NCI-H1092 (cell line): ENCODE measurements at places on chromosomes 7 and 10.

DNA sequence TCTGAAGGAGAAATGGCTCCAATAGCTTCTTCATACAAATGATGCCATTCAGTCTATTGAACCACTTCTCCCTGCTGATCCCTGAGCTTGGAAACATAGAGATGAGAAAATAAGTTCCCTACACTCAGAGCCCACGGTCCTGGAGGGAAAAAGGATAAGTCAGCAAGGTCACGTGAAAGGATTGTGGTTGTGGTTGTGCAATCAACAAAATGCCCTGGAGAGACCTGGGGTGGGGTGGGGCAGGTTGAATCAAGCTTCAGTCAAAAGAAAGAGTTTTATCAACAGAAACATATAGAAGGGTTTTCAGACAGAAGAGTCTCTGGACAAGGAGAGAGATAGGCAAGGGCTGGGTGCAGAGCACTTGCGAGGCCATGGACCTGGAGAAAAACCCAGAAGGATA lies 30.1 kb downstream of the C10orf90 start:
- no peak for DNase-seq

- DNase-seq = no peak
Observed at GRCh38 chr7:107442678-107443077, 27.2 kb upstream of the GPR22 start.

DNA sequence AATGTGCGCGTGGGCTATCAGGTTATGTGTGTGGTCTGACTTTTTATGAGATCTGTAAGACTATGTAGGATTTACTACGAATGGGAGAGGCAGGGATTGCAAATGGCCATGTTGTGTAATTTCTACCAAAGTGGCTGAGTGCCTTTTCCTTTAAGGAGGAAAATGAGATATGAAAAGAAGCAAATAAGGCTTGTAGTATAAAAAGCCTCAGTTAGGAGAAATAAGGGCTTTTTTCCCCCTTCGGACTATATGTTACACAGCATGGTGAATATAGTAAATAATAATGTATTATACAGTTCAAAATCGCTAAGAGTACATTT lies 447 bp upstream of the GPAM start:
- DNase-seq = no peak

DNA sequence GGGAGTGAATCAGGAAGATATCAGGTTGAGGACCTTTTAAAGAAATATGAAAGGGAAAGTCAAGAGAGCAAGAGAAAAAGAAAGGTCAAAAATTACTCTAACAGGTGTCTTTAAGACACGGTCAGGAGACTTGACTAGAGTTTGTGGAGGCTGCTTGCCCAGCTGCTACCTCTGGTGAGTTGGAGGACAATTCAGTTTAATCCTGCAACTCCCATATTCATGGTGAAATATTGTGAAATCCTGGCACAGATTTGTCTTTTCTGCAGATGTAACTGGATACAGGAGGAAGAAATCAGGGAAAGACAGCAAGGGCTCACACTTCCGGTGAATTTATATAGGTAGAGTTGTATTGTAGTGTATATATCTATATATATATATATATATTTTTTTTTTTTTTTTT lies 93.5 kb downstream of the AKAP9 start:
- DNase-seq = no peak

DNA sequence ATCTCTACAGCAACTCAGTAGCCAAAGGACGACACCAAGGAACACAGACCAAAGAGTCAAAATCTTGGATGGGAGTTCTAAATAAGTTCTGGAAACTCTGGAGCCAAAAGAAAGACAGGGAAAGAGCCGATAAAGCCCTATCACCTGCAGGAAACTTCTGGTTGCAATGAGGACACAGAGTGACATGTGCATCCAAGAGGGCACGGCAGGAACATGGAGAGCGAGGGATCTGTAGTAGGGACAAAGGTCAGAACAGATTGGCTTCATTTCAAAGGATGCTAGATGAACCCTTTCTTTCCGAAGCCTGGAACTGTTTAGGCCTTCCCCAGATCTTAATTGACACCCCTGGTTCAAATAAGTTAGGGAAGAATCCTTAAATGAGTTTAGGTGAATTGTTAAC lies 39.5 kb downstream of the CACNA2D1 start:
- no peak for DNase-seq

- no peak for DNase-seq
Observed at GRCh38 chr7:87933605-87933952, 472 bp upstream of the ADAM22 start.

DNA sequence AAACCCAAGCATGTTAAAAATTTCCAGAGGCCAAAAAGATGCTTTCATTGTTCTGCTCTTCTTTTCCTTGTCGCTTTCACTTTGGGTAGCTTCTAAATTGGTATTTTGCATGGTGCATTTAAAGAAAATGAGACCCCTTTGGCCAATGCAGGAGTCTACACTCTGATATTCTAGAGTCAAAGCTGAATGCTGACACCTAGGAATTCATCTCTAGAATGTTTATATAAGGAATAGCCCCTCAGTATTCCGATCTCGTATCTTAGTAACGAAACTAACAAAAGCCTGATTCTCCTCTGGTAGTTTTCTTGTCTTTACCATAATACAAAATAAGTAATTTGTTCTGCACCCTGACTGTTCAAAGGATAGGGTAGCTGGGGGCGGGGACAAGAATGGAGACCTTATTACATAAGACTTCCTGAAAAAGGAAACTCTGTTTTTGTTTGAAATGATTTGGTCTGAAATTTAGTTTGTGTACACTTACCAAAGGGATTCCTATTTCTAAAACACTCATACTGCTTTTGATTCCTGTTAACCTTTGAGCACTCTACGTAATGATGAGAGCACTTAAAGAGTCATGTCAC lies 17.1 kb downstream of the IKZF1 start:
- DNase-seq = no peak

DNA sequence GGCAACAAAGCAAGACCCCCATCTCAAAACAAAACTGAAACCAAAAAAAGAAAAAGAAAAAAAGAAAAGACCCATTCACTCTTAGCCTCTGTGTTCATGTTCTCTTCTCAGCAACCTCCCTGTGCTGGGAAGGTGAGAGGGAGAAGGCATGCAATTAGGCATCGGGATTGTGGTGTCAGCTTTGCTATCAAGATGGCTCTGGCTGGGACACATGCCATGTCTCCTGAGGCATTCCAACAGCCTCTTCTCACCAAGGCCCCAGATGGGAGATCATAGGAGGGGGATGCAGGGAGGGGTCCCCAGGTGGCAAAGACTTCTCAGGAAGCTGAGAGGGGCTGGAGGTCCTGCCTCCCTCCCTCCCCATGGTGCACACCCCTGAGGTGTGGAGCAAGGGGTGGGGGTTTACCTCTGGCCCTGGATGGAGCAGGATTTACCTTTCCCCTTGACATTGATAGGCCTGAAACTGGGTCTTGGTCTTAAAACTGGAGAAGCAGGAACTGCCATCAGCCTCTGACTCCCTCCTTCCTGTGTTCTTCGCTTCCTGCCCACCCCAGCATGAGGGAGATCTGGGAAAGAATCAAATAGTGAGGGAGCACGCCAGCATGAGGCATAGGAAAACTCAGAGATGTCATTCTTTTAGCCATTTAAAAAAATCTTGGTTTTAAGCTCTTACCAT lies 96.2 kb upstream of the DUSP5 start:
- no peak for DNase-seq

DNA sequence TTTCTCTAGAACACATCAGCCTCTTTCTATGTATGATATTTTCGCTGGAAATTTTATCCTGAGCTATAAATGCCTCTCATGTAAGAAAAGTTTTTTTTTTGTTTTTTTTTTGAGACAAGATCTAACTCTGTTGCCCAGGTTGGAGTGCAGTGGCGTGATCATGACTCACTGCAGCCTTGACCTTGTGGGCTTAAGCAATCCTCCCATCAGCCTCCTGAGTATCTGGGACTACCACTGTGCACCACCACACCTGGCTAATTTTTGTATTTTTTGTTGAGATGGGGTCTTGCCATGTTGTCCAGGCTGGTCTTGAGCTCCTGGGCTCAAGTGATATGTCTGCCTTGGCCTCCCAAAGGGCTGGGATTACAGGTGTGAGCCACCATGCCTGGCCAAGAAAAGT lies 80.4 kb downstream of the ADK start:
- DNase-seq = no peak

DNA sequence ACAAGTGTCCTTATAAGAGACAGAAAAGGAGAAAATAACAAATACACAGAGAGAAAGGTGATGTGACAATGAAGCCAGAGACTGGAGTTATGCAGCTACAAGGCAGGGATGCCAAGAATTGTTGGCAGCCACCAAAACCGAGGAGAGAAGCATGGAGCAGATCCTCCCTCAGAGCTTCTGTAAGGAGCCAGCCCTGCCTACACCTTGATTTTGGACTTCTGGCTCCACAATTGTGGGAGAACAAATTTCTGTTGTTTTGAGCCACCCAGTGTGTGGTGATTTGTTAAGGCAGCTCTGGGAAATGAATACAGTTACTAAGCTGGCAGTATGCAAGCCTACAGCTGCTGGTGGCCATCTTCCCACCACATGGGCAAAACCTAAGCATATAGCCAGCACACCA lies 163.6 kb downstream of the GRM8 start:
- no peak for DNase-seq

DNA sequence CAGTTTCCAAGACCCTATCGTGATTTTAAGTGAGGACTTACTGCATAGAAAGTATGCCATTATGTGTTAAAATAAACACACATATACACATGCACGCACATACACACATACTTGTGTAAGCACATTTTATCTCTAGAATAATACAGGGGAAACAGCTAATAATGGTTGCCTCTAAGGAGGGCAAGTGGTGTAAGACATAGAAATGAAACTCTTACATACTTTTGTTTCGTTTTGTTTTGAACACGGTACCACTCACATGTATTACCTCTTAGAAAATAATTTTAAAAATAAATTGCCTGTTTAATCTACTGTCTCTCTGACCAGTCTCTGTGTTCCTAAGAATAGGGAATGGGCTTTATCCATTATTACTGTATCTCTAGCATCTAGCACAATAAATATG lies 49.2 kb downstream of the HERPUD2 start:
- DNase-seq = no peak

- no peak for DNase-seq
Observed at GRCh38 chr7:98911916-98912315, 33.6 kb downstream of the TRRAP start.

GRCh38 chr10:9315292-9315691 lies 1260.8 kb downstream of the GATA3 start:
- no peak for DNase-seq

DNA sequence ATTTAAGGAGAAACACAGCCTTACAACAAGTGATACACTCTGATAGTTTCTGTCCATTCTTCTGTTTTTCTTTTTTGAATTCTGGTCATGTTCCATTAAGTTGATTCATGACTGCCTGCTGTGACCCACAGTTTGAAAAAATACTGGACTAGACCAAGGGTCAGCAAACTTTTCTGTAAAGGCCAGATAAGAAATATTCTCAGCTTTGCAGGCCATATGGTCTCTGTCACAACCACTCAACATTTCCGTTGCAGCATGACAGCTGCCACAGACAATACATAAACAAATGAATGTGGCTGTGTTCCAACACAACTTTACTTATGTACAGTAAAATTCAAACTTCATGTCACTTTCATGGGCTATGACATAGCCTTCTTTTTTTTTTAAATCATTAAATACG lies 156.7 kb downstream of the PLXNA4 start:
- no peak for DNase-seq

GRCh38 chr7:46932676-46933424 lies 649.1 kb downstream of the TNS3 start:
- DNase-seq = no peak

GRCh38 chr7:146889806-146890555 lies 773.4 kb downstream of the CNTNAP2 start:
- no peak for DNase-seq

DNA sequence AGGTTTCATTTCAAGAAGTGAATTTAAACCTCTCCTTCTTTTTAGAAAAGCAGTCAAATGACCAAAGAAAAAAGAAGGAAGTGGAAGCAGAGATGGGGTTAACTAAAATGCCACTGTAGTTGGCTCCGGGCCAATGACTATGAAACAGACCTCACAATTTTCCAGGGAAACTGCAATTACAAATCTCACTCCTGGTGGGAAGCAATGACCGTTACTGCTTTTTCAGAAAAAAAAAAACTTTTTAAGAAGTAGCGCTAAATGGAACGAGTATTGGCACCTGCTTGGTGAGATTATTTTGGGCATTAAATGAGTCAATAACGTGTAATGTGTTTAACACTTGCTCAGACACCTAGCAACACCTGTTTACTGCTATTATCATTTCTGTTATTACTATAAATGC lies 1.2 kb downstream of the SFRP4 start:
- no peak for DNase-seq

GRCh38 chr10:68462536-68462935 lies 9.2 kb downstream of the DNA2 start:
- no peak for DNase-seq

DNA sequence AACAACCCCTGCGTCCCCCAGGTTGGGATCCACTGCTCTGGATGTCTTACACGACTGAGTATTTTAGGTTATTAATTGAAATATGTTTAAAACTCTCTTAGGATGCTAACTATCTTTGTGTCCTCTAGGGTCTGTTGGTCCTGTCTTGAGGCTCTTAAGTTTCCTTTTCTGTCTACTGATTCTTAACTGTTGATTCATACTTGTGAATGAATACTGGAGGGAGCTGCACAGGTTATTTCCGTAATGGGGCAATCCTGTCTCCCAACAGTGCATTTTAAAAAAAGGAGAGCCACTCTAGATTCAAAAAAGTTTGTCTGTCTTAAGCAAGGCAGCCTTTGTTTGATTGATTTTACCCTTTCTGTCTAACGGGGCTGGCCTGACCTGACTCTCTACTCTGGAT lies 237.6 kb upstream of the POM121L12 start:
- DNase-seq = no peak

DNA sequence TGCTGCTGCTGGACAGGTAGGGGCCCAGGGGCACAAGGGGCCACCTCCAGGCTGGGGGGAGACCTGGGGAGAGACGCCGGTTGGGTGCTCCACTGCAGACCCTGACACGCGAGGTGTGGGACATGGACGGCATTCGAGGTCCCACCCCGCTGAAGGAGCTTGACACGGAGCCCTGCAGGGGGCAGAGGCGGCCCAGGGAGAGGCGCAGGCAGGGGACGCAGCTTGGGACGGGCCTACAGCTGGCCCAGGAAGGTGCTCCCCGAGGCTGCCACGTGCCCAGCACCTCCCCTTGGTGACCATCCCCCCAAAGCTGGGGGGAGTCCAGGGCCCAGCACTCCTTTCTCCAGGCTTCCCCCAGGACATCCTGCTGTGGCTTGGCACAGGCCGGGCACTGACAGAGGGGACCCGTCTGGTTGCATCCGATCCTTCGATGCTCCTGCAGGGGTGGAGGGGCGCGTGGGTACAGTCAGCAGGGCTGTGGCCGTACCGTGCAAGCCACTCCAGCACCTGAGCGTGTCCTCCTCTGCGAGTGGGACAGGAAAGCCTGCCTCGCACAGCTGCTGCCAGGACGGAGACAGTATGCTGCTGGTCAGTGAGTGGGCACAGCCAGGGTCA lies 174.4 kb downstream of the ELFN1 start:
- DNase-seq = no peak

GRCh38 chr7:139855498-139856270 lies 26.6 kb downstream of the TBXAS1 start:
- no peak for DNase-seq

GRCh38 chr7:143046426-143046851 lies 5.7 kb upstream of the OR6V1 start:
- no peak for DNase-seq
